ENCODE measurements at places on chromosomes 7 and 10. TPM values are rescaled to one million over a fixed set of nuclear protein-coding genes. Genes with fewer than 3 reads are reported as not detected.

PPP3CB gene
- polyA plus RNA-seq = 177 TPM

ADAM8 gene
- polyA plus RNA-seq = not detected

PRF1 gene
- not detected for polyA plus RNA-seq

PMPCB gene
- 71.5 TPM for polyA plus RNA-seq

GPER1 gene
- polyA plus RNA-seq = not detected

All from Purkinje cell (primary cell).